ENCODE measurements at places on chromosomes 7 and 10.

DNA sequence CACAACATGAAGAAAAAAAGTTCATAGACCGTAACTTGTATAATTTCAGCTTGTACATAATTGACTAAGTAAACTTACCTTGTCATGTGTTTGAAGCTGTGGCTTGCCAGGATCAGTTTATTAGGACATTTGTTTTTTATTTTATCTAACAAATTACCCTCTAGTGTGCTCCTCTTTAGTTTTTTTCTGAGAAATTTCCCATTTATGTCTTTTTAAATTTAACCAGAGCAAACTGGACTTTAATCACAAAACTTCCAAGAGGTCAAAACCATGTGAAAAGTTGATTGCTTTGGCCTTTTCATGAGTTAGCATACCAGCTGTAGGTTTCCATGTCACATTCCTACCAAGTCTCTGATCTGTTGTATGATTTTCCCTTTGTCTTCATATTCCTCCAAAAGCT, 42.5 kb downstream of the ZRANB1 start:
- no peak for DNase-seq

DNA sequence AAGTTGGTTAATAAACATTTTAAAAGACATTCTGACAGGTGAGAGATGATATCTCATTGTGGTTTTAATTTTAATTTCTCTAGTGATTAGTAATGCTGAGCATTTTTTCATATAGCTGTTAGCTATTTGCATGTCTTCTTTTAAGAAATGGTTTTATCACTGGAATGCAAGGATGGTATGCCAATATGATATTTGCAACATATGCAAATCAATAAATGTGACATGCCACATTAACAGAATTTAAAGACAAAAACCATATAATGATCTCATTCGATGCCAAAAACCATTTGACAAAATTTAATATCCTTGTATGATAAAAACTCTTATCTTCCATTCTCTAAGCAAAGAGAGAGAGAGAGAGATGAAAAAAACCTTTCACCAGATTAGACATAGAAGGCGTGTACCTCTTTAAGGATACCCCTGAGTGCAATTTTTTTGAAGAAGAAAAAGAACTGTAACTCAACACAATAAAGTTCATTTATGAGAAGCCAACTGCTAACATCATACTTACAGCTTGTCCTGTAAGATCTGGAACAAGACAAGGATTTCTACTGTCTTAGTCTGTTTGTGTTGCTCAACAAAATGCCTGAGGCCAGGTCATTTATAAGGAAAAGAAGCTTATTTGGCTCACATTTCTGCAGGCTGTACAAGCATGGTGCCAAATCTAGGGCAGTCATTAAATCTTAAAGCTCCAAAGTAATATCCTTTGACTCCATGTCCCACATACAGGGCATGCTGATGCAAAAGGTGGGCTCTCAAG, 39.7 kb upstream of the ZMYND11 start:
- DNase-seq: no peak

GRCh38 chr10:100014071-100014762, 4.5 kb upstream of the DNMBP start:
- no peak for DNase-seq

- DNase-seq: no peak
These were observed 1.8 kb upstream of the GAD2 start for GRCh38 chr10:26214551-26215395.

- DNase-seq: no peak
These were observed 25.2 kb downstream of the SDK1 start for GRCh38 chr7:3326246-3326645.

GRCh38 chr10:47254611-47255010, 45.4 kb upstream of the GDF10 start:
- DNase-seq: no peak

DNA sequence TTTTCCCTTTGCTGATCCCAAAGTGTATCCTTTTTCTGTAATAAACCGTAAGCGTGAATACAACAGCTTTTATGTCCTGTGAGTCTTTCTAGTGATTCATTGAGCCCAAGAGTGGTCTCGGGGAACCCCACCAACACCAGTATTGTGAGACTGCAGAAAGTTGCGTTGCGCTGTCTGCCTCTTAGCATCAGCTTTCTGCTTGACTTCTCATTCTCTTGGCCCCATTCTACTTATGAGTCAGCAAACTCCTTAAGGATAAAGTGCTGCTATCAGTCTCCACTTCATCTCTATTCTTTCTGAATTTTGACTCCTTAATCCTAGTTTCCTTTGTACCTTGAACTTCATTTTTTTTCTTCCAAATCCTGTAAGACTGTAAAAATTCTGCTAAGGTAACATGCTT, 184.3 kb upstream of the MBL2 start:
- no peak for DNase-seq

DNA sequence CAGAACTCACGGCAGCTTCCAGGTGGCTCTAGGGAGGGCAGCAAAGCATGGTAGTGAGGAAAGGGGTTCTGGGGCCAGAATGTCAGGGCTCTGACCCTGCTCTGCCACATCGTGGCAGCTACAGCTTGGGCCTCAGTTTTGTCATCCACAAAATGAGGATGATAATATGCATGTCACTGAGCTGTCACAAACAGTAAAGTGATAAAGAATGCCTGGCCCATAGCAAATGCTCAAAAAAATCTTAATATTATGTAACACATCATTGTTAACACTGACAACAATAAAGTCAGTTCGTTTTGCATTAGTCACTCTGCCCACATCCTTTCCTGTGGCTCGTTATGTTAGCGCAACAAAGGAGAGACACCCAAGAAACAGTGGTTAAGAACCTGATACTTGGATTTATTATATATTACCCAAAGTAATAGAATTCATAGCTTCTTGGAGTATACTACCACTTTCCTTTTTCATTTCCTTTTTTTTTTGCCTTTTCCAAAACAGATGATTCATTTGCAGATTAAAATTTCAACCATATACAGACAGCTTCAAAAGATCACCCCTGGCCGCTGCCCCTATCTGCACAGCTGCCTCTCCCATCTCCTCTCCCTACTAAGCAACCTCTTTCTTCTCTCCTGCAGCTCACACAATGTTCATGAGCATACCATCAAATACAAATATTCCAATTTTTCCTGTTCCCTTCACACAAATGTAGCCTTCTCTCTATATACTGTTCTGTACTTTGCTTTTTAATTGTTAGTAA, 45.5 kb upstream of the DDC start:
- DNase-seq: no peak

- peak; percentile 68 for DNase-seq
These were observed 6.5 kb downstream of the ARPC1B start for GRCh38 chr7:99380823-99381663.

DNA sequence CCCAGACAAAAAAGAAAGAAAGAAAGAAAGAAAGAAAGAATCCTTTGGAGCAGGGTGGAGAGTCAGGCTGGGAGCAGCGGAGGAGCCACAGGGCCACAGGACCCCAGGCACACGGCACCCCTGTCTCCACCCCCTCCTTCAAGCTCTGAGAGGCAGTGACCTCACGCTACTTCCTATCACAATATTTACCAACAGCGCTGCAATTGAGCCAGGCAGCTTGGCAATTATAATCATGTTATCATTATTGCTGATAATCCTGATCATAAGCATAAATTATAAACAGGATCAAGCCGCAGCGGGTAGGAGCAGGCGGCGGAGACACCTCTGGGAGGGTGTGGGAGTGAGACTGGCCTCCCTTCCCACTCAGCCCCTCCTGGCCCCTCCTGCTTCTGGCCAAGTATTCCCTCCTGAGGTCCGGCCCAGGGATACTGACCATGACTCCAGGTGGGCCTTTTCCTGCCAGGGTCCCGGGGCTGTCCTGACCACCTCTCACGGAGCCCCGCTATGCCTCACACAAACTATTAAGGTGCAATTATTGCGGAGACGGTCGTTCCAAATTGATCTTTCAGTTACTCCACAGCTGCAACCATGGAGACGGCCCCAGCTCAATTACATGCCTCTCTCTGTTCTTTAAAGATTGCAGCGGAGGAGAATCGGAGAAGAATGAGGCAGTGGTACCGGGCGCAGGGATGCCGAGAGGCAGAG, 10.0 kb upstream of the GTF2IRD1 start:
- no peak for DNase-seq

DNA sequence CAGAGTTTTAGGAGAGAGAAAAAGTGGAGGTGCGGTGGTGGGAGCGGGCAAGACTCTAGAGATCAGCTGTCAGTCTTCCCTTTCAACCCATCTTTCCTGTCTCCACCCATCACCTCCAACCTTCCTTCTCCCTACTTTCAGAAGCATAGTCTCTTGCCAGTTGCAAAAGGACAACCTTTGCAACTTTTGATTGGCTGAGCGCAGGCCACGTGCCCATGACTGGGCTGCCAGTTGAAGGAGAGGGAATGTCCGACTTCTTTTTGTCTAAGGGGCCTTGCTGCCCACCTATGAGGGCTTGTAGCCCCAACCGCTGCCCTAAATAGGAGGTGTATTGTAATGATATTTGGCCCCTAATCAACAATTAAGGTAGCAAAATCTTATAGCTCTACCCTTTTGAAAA, 12.6 kb downstream of the CYP26A1 start:
- no peak for DNase-seq

DNA sequence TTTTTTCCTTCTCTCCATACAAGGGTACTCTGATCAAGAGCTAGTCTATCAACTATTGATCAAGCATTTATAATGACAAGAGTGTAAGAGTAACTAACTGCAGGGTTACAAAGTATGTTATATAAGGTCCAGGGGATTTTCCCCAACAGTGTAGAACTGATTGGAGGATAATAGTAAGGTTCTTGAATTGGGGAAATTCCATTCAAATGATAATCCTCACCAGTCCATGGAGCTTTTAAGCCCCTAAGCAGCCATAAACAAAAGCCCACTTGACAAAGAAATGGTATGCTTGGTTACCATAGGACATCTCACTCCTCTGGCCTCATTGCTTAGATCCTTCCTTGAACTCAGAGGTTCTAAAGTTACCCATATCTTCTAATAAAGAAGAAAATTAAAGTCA, 8.2 kb downstream of the YME1L1 start:
- no peak for DNase-seq

- DNase-seq: no peak
These were observed 2.4 kb downstream of the PAPSS2 start for GRCh38 chr10:87661861-87662785.

DNA sequence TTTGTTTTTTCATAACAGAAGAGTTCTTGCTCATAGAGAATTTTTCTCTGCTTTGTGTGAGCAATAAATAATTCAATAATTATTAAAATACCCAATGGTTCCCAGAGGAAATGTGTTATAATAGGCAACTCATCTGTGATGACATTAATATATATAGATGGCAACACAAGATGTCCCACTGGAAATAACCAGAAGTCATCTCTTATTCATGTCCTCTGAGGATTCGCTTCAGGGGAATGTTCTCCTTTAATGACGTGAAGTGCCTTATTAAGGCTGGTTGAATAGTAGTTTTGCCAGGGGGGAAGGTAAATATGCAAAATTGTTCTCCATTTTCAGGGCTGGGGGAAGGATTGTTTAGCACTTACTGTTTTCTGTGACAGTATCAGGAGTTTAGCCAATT, 3.1 kb downstream of the SLC39A12 start:
- no peak for DNase-seq

DNA sequence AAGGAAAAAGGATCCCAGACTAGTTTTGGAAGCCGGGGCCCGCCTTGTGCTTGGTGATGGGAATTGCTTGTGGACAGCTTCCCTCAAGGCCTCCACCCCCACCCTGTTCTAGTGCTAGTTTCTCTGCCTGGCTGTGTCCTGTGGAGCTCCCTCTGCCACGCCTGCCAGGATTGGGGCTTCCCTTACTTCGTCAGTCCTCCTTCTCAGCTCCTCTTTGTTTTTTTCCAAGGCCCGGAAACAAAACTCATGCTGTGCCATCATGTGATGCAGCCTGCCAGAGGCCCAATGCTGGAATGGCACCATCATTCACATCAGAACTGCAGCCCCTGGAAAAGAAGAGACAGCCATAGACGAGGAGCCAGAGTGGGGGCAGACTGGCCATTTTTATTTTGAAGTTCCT, 11.2 kb downstream of the YKT6 start:
- no peak for DNase-seq

- no peak for DNase-seq
These were observed 334.7 kb downstream of the INHBA start for GRCh38 chr7:41367967-41368882.

DNA sequence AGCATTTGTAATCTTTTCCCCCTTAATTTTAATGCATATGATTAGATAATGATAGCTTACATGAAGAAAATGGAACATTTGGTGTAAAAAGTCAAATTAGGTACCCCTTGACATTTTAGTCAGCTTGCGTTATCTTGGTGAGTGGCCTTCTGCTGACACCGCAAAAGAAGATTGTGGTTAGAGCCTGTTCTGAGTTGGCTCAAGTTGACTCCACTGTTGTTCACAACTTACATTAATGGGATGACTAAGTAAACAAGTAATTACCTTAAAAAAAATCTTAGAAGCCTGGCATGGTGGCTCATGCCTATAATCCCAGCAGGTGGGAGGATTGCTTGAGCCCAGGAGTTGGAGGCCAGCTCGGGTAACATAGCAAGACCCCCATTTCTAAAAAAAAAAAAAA, 24.2 kb downstream of the TRRAP start:
- DNase-seq: no peak

DNA sequence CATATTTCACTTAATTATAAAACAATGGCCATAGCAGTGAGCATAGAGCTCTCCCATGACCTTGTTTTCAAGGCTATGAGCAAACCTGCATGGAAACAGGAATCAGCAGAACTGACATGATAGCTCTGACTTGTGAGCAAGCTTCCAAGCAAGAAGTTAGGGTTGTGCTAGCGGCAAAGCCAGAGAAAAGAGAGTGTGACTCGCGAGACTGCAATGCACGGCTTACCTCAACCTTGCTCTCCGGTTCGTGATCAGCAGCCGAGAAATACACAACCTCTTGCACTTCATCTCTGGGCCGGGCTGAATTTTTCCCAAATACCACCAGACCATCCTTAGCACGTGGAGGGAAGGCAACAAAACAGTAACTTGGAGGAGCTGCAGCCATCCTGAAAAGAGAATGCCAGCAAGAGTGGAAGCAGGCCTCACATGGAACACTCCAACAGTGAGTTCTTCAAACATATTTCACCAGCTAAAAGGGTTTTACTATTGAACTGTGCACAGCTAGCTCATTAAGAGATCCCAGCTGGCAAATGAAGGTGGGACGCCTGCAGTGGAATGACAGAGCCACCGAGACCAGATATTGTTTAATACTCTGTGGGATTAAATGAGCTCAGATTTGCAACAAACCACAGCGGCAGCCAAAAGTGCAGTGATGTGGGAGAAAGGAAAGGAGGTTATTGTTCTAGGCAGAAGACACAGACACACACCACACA, 20.8 kb downstream of the SCRN1 start:
- DNase-seq: no peak

DNA sequence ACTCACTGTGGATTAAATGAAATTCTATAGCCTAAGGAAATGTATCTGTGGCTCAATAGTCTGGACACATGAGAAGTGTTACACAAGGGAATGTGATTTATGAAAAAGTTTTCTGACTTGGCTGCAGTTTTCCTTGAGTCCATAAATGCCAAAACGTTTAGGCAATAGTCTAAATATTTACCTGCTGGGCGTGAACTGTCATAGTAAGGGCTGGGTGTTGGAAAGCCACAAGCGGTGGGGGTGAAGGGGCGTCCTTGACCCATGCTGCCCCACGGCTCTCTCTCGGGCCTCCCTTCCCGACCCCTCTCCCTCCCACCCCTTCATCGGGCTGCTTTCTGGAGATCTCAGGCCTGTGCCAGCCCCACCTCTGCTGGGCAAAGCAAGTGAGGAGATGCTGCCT, 223.7 kb downstream of the BUB3 start:
- DNase-seq: no peak

GRCh38 chr7:93728292-93728691, 153.8 kb upstream of the CALCR start:
- no peak for DNase-seq

- no peak for DNase-seq
These were observed 12.4 kb downstream of the GNAT3 start for GRCh38 chr7:80499350-80499953.

All from stimulated activated CD8-positive, alpha-beta memory T cell treated with anti-CD3 and anti-CD28 coated beads, Interleukin-4, amount 100 ng/mL, for 1 hour (primary cell).